Inflammatory macrophage treated with lipopolysaccharide for 4 hours (primary cell): ENCODE measurements at places on chromosomes 6 and 20.

- peak; percentile 25 for DNase-seq
Observed at GRCh38 chr20:33826270-33826897, 15.2 kb downstream of the CHMP4B start.

GRCh38 chr6:52990342-52990741 is 4.7 kb downstream of the GSTA4 start:
- peak; percentile 14 for DNase-seq

DNA sequence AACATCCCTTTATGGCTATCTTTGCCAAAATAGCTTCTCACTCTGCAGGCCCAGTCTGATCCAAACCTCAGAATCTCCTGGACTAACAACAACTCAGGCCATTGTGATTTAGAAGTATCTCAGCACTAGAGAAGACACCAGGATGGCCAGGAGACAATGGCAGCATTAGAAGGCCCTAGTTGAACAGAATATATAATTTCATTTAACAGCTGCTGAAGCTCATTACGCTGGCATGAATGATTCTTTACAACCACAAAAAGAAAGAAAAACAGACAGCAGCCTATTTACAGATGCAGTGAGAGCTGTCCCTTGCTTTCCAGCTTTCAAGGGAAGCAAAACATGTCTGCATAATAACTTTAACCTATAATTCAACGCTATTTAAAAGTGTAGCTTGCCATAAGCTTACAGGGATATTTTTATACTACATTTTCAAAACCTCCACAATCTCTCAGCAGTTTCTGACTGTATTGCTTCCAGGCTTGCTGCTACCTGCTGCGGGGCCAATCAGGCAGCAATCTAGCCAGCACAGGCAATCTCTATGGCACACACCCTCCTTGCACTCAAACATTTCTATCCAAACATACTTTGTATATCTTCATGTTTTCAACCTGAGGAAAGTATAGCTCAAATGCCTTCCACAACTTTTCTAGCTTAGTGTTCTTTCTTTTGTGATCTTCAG is 107.3 kb downstream of the OGFRL1 start:
- no peak for DNase-seq

DNA sequence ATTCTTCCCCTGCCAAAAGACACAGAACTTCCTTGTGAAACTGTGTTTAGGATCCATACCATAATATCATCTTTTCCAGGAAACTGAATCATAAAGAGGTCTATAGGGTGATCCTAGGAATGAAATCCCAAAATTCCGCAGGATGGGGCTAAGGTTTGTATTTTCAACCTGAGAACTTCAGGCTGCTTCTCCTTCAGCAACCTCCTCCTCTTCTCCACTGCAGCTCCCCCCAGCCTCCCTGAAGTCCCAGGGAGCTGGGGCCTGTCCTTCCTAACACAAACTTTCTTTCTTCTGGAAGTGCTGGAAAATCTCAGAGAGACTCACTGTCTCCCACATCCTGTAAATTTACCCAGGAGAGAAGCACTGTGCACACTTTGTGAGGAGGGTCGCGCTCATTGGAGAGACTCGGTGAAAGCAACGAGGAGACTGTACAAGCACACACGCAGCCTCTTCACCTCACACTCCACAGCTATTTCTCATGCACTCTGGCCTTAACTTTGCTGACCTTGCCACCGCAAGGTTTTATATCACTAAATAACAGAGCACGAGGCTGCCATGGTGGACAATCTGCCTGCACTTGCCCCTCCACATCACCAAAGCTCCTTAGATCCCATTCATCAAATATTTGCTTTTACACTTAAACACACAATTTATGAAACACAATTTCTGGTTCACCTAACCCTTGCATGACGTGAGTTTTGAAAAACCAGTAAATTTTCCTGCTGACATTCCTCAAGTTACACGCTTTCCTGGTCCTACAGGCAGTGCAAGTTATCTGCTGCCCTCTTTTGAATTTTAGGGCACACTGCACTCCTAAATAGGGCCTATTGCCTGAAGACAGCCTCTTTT is 14.3 kb downstream of the ID4 start:
- peak; percentile 21 for DNase-seq

DNA sequence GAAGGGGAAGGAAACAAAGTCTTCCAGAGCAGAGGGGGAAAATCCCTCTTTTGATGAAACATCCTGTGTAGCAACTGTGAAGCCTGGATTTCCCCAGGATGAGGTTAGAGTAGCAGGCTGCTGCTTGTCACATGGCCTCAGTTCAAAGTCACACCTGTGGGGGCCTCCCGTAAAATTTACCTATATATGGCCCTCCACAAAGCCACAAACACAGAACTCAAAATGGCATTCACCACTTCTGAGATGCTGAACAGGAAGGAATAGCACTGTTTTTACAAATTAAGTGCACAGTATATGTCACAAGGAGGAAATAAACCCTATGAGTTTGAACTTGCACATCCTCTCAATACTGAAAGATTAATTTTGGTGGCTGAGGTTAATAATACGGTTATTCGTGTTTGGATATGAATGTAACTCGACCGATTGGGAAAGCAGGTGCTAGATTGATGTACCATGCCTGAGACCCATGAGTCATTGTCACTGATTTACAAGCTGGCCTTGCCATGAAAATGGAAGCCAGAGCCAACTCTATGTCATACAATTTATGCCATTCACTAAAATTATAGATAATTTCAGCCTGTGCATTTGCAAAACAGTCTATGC is 70.6 kb downstream of the SGK1 start:
- DNase-seq: peak; percentile 90

- DNase-seq: no peak
Observed at GRCh38 chr6:52642368-52642767, 28.5 kb upstream of the TMEM14A start.

GRCh38 chr6:139153855-139154254 is 19.0 kb downstream of the HECA start:
- DNase-seq: no peak

- DNase-seq: no peak
Observed at GRCh38 chr6:139753198-139753861, 378.9 kb upstream of the CITED2 start.

DNA sequence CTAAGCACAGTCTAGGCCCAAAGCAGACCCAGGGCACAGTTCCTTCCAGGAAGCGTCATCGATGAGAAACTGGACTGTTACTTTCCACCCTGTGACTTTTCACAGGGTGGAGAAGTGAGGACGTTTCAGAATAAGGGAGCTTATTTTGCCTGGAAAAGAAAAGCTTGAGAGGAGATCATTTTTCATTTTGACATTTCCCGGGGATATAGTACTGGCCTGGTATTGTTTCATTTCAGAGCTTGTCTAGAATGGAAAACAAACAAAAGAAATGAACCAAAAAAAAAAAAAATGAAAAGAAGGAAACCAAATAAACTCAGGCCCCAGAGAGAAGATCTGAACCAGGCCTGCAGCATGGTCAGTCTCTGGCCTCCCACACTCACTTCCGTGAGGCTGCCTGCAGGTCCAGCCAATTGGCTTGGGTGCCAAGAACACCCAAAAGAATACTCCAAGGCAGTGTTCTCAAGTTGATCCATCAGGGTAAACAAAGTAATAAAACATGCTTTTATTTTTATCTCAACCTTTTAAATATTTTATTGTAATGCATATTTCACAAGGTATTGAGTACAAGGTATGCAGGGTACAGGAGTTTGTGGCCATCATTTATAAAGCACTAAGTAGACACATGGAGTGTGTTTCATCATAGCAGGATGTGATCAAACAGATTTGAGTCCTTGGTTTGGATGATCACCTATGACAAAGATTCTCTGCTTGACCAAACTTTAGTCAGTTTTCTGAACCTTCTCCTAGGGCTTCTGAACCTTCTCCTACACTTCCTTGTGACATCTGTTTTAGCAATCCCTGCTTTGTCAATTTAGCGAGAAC is 176.9 kb upstream of the GGTLC1 start:
- no peak for DNase-seq

- no peak for DNase-seq
Observed at GRCh38 chr20:45016089-45016671, 49.9 kb downstream of the STK4 start.

GRCh38 chr6:11043378-11043960 is 636 bp downstream of the ELOVL2 start:
- DNase-seq: no peak

DNA sequence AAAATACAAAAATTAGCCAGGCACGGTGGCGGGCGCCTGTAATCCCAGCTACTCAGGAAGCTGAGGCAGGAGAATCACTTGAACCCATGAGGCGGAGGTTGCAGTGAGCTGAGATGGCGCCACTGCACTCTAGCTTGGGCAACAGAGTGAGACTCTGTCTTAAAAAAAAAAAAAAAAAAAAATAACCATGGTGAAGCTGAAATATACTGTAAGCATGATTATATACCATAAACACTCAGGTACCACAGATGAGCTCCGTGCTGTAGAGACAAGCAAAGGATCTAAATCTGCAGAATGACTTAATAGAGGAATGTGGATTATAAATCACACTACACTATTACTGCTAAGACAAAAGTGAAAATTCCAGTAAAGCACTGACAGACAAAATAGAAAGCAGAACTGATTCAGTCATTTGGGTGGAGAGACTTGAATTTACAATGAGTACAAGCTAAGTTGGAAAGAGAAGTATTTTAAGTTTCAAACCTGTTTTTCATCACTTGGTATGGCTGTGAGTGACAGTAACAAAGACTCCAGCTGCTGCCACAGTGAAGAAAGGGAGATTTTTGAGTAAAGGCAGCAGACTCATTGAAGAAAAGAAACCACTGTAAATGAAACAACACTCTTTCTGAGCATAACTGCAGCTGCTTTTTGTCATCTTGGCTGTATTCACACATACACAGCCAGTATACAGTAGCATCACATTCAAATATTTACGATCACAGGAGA is 322.1 kb downstream of the RNGTT start:
- peak; percentile 58 for DNase-seq

GRCh38 chr6:27872642-27873020 is 39.6 kb downstream of the OR2B2 start:
- DNase-seq: no peak

GRCh38 chr20:35342154-35342769 is 50.0 kb upstream of the FAM83C start:
- no peak for DNase-seq

DNA sequence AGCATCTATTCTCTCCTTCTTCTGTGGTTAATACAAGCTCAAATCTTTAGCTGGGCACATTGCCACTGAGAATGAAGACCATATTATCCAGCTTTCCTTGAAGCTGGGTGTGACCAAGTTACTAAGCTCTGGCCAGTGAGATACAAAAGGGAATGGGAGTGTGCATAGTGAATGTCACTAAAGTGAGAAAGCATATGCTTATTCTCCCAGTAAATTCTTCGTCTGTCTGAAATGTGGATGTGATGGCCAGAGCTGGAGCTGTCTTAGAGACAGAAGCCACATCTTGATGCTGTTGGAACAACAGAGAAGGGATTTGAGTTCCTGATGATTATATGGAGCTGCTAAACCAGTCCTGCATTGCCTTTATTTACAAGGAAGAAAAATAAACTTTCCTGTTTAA is 60.1 kb downstream of the SESN1 start:
- no peak for DNase-seq

GRCh38 chr20:57842720-57843119 is 132.9 kb upstream of the PMEPA1 start:
- no peak for DNase-seq

GRCh38 chr20:62413896-62414481 is 6.9 kb upstream of the CABLES2 start:
- DNase-seq: no peak

DNA sequence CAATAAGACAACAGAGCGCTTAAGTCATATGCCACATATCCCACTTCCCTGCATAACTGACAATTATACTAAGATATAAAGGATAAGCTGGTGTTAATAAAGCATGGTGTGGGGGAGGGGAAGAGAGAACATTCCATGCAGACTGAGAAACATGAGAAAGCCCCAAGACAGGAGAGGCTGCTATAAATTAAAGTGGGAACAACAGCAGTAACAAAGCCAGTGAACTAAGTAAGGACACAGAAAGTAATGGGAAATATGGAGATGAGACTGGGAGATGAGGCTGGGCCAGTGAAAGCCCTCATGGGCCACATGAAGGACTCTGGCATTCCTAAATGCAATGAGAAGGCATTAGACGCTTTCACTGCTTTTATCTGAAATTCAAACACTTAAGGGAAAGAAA is 41.3 kb downstream of the SESN1 start:
- DNase-seq: no peak

- DNase-seq: peak; percentile 79
Observed at GRCh38 chr6:166343150-166343487, 774 bp upstream of the SFT2D1 start.

- no peak for DNase-seq
Observed at GRCh38 chr6:150667977-150668716, 68.5 kb downstream of the PLEKHG1 start.

- no peak for DNase-seq
Observed at GRCh38 chr20:33337531-33338165, 54.6 kb downstream of the BPIFB1 start.

DNA sequence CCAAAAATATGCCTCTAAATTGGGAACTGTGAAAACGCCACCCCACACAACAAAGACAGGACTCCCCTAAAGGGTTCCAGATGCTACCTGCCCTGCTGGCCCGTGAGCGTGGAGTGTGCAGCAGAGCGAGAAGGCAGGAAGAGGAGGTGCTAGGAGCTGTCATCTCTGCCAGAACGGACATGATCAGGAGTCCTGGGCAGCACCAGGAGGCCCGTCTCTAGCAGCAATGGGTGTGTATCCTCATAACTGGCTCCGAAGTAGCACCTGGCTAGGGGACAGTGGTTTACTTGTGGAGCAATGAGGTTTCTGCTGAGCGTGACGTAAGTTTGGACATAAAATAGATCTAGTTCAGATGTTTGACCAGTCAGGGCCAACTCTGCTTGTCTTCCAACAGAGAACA is 226.0 kb downstream of the CDH4 start:
- DNase-seq: no peak

DNA sequence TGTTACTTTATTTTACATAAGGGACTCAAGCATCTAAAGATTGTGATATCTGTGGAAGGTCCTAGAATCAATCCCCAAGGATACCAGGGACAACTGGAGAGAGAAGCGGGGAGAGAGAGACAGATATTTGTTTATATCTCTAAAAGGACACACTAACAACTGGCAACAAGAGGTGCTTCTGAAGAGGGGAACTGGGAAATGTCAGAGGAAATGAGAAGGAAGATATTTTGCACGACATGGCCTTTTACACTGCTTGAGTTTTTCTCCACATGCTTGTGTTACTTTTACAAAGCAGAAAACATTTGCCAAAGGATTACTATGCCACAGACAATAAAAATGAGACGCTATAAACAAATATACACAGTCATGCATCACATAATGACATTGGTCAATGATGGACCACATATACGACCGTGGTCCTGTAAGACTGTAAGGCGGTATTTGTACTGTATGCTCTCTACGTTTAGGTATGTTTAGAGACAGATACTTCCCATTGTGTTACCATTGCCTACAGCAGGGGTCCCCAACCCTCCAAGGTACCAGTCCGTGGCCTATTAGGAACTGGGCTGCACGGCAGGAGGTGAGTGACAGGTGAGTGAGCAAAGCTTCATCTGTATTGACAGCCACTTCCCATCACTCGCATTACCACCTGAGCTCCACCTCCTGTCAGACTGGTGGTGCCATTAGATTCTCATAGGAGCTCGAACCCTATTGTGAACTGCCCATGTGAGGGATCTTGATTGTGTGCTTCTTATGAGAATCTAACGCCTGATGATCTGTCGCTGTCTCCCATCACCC is 64.6 kb upstream of the PTPN1 start:
- DNase-seq: no peak

GRCh38 chr6:21281366-21281765 is 312.2 kb upstream of the SOX4 start:
- DNase-seq: no peak

GRCh38 chr6:38279963-38280588 is 359.7 kb downstream of the BTBD9 start:
- DNase-seq: no peak

- DNase-seq: no peak
Observed at GRCh38 chr6:119686644-119687043, 337.1 kb upstream of the MAN1A1 start.

- no peak for DNase-seq
Observed at GRCh38 chr6:110881546-110882273, 7.1 kb downstream of the AMD1 start.
